Activated T-helper 17 cell treated with anti-CD3 and anti-CD28 coated beads, Interleukin-2, amount 50 U/mL, for 72 hours (primary cell): ENCODE measurements at places on chromosomes 1 and 21. TPM values are rescaled to one million over a fixed set of nuclear protein-coding genes. Genes with fewer than 3 reads are reported as not detected.
A peak's percentile ranks its signal among the peaks of the same experiment; 100 is the strongest.

DNA sequence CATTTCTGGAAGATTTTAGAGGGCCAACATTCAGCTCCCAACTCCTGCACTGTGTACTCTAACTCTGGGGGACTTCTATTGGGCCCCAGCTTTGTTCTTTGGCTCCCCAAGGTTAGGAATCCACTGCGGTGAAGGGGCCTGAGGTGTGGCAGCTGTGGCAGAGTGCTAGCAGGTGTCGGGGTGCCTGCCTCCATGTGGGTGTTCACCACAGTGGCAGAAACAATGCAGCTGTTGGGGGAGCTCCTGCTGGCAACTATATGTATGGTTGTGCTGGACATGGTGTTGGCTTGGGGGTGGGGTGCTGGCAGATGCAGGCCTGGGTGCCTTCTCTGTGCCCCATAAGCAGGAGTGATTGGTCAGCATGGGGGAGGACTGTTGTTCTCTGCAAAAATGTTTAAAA lies 95.5 kb downstream of the ST6GALNAC3 start:
- ATAC-seq: no peak

DNA sequence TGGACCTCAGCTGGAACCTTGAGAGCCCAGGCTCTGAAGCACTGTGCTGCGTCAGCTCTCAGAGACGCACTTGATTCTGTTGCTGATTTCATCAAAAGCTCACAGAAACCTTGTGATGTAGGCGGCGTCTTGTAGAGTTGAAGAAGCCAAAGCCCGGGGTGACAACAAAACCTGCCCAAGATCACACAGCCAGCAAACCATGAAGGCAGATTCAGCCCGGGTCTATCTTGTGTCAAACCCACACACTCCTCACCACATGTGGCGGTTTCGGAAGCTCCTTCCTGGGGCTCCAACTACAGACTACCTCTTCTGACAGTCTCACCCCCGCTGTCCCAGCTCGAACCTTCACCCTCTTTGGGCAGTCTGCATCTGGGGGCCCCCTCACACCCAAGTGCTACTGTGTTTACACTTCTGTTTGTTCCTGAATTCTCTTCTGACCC lies 50.4 kb downstream of the TENT5C start:
- ATAC-seq: peak; percentile 68

F13B gene
- not detected for total RNA-seq

TNFRSF9 gene
- 22.2 TPM for total RNA-seq
